ENCODE measurements at places on chromosomes 13 and 19. TPM values are rescaled to one million over a fixed set of nuclear protein-coding genes. Genes with fewer than 3 reads are reported as not detected.

DNA sequence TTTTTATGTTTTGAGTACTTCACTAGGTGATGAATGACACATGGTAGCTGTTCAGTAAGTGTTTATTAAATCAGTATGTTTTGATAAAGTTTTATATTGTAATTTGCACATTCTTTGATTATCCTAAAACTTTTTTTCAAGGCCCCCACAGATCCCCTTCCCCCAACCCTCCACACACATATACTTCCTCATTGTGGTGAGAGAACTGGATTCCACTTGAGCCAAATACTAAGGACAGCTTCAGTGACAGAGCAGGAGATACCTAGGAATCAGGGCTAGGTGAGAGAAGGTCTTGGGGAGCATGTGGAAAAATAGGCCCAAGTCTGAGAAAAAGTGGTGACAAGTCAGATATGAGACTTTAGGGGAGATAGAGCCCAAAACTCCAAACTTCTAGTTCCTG lies 174.6 kb downstream of the TDRD3 start:
- no peak for DNase-seq

DNA sequence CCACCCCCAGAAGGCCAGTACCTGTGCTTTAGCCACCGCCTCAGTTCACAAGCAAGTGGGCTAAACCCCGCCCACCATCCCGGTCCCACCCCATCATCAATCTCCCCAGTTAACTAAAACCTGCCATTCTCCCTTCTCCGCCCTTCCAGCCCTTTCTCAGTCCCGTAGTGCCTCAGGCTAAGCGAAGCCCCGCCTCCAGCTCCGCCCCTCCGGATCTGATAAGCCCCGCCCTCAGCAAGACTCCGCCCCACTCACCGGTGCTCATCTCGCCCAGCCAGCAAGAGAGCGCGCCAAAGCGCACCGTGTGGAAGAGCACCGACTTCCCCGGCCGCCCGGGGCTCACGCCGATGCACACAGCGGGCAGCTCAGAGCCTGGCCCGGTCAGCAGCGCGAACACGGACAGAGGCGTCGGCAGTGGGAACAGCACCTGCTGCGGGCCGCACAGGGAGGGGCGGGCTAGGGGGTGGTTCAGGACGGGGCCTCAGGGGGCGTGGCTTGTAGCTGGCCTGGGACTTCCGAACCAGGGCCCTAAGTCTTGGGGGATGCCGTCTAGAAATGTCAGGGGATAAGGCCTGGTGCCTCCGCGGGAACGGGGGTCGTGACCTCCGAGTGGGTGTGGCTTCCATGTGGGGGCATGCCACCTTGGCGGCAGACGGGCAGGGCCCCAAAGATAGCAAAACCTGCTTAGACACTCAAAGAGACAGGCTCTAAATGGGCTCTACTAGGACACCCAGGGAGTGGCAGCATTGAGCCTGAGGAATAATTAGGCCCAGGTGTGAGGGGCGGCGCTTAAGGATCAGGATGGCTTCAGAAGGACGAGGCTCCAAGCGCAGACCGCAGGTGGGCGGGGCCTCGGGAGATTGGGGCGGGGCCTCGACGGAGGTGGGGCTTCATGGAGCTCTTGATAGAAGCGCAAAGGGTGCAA lies 21.4 kb downstream of the MAP4K1 start:
- no peak for DNase-seq

- no peak for DNase-seq
These were observed 87.1 kb upstream of the FRY start for GRCh38 chr13:31944262-31945160.

Gene RNF113B
- not detected for total RNA-seq

Gene NLRP13
- total RNA-seq: not detected

- no peak for DNase-seq
These were observed 221.7 kb downstream of the COG6 start for GRCh38 chr13:39877134-39877533.

Gene TNNI3
- total RNA-seq: 14,347 TPM

DNA sequence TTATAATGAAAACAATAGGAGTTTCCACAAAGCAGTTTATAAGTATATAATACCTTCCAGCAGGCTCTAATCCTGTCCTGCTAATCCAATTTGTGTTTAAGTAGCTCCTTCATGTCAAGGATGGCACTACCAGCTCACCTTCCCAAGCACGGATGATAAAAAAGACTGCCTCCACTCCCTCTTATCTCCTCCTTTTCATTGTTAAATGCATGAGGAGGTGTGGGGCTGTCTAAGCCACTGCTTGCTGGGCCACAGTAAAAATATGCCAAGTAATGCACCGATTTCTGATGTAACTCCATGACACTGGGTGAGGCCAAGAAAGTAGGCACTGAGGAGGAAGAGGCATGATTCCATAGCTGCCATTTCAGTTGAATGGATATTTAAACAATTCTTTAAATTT lies 193.1 kb downstream of the ZIC5 start:
- DNase-seq: no peak

Gene ZNF749
- total RNA-seq: 2.2 TPM

- DNase-seq: no peak
These were observed 8.3 kb downstream of the C19orf53 start for GRCh38 chr19:13782537-13782936.

GRCh38 chr19:7545904-7546303 lies 10.4 kb downstream of the PNPLA6 start:
- DNase-seq: no peak

- DNase-seq: no peak
These were observed 108.1 kb downstream of the OLFM4 start for GRCh38 chr13:53136554-53137215.

Gene LGI4
- total RNA-seq: 6.0 TPM

Gene DCT
- total RNA-seq: 0.14 TPM

DNA sequence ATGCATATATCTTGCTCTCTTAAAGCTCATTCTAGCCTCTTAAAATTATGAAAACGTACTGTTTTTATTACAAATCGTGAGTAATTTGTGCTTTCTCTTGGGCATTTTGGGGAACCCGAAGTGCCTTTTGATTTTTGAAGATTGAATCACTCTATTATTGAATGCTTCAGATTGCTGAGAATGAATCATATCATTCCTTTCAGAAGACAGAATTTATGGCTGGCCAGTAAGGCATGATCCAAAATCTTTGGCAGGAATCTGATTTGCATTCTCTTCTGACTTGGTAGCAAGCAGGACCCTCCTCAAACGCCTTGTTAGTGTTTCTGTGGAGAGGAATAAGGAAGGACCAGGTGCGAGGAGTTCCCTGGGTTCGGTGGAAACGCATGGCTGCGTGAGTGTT lies 49.5 kb downstream of the STARD13 start:
- no peak for DNase-seq

GRCh38 chr13:102679449-102680132 lies 15.3 kb downstream of the METTL21C start:
- no peak for DNase-seq

Gene TMEM59L
- 0.60 TPM for total RNA-seq

DNA sequence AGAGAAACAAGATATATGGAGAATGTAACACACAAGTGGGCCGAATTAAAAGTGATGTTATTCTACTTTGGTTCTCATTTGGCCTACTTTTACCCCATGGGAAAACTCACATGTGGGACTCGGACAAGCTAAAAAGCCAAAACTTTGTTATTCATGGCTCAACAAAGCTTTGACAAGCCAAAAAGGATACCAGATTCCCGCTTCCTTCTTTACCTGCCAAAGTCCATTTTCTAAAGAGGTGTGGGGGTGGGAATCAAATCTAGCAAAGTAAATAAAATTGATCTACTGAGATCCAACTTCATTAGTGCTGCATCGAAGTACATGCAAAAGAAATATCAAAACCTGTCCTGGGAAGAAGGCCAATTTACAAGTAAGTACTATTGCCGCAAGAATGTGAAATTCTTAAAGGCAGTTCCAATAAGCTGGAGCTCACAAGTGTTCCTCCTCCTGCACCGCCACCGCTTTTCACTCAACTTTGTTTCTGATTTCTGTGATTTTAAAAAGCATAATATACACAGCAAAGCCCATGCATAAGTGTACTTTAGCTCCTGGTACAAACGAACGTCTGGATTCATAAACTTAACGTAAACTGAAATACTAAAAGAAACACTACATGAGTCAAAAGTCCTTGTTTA lies 1.1 kb downstream of the LNX2 start:
- DNase-seq: no peak

DNA sequence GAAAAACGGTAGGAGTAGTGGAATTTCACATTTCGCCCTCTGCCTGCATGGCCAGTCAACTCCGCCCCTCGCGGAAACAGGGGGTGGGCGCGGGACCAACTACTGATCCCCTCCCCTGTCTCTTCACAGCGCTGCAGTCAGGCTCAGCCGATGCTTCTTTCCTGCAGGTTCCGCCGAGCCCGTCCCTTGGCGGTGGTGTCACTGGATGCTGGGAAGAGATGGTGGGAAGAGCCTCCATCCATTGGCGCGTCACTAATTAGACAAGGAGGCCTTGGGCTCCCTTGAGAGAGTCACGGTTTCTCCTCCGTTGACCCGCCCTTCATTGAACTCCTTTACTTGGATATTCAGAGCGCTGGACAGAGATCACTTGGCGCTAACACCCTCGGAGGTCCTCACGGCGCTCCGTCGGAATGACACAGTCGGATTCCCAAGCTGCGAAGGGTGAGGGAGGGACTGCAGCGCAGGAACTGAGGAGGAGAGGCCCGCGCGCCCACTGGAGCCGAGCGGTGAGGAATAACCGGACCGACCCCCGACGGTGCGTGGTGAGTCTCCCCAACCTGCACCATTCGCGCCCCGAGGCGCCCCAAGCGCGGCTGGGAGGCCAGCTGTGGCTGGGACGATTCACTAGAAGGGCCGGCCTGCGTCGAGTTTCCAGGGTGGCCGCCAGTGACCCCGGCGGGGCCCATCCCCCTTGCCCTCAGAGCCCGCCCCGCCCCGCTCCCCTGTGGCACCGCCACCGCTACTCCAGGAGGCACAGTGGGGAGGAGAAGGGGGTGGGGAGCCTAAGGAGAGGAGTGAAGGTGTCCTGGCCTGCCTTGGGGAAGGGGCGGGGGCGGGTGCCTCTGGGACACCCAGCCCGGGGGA lies 11.2 kb upstream of the CEACAM21 start:
- DNase-seq: no peak

- no peak for DNase-seq
These were observed 180.6 kb downstream of the FOXO1 start for GRCh38 chr13:40485611-40486517.

Gene PSG1
- total RNA-seq: not detected

DNA sequence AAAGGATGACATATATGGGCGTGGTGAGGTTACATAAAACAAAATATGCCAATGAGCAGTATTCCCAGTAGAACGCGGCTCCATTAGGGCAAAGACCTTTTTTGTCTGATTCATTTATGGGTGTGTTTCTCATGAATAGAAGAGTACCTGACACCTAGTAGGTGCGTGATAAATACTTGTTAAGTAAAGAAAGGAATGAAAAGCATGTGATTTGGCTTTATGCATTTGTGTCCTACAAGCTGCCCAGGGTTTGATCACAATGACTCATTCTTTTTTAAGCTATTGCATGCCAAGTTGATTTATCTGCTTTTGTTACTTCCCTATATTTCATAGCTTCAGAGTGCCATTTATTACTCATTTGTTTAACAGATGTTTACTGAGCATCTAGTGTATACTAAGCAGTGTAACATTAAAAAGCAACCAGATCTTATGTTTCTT lies 19.1 kb upstream of the KCTD4 start:
- DNase-seq: no peak

DNA sequence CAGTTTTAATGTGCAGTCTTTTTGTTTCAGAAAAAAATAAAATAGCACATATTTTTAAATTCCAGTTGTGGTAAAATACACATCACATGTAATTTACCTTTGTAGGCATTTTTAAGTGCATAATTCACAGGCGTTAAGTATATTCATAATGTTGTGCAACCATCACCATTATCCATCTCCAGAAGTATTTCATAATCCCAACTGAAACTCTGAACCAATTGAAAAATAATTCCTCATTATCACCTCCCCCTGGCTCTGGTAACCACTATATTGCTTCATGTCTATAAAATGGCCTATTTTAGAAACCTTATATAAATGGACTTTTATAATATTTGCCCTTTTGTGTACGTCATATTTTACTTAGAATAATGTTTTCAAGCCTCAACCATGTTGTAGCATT lies 756.5 kb upstream of the KLHL1 start:
- no peak for DNase-seq

Gene TBXA2R
- 2.9 TPM for total RNA-seq

Gene LHB
- total RNA-seq: not detected

Gene IFNL1
- total RNA-seq: not detected

GRCh38 chr19:54612428-54612827 lies 17.9 kb upstream of the LILRB1 start:
- DNase-seq: no peak

GRCh38 chr13:107999751-108000150 lies 215.6 kb downstream of the LIG4 start:
- no peak for DNase-seq

DNA sequence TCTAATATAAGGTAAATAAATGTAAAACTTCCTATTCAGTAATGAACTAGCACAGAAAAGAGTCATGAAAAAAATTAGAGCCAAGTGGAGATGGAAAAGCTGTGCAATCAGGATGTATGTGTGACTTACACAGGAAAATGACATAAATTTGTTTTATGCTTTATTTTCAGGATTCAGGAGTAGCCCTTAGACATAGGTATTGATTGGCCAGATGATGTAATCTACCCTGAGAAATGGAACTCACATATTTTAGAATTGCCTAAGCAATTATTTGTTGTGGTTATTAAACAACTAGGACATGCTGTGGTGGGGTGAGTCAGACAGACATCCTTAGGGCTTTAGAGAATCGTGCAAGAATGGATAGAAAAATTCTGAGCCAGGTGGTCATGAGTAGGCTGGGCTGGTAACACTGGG lies 110.6 kb downstream of the PCDH9 start:
- DNase-seq: no peak

Measured in heart left ventricle (tissue), 16 donors.